ENCODE measurements at places on chromosomes 7 and 10.

DNA sequence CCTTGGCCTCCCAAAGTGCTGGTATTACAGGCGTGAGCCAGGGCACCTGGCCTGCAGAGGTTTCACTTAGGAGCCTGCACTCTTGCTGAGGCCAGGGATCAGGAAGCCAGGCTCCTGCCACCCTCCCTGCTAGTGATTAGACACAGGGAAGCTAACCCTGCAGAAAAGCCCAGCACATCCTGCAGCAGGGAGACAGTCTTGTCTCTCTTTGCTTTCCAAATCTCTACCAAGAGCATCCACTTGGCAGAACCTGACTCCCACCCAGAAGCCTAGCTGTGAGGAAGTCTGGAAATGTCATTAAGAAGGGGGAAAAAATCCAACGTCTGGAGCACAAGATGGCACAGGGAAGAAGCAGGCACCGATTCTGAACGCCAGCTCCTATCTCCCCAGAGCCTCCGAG lies 8.0 kb upstream of the FAM171A1 start:
- no peak for DNase-seq

DNA sequence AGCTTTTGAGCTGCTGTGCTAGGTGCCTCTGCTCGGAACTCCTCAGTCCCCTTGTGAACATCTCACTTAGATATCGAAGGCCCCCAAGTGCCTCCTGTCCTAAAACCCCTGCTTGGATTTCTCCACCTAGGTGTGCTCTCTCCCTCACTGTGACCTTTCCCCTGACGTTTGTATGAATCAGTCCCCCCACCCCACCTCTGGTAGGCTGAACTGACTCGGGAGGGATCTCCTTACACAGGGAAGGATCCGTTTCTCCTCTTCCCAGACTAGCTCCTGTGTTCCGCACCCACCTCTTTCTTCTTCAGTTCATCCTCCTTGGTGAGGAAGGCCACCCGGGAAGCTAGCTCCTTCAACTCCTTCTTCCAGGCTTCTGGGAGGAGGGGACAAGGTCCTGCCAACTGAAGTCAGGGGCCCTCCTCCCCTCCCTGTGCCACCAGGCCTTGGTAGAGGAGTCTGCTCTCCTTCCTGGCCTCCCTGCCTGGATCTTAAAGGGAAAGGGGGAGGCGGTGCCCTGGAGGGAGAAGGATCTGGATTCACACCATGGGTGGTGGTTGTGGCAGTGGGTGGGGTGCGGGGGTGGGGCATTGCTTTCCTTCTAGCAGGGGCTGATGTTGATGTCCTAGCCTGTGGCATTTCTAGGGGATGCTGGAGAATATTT lies 6.8 kb downstream of the TBATA start:
- DNase-seq: no peak

GRCh38 chr7:22413211-22413610 lies 56.3 kb upstream of the RAPGEF5 start:
- no peak for DNase-seq

GRCh38 chr10:125419146-125419545 lies 258.8 kb upstream of the CTBP2 start:
- DNase-seq: no peak

- no peak for DNase-seq
Observed at GRCh38 chr7:56023500-56023899, 27.7 kb downstream of the PSPH start.

DNA sequence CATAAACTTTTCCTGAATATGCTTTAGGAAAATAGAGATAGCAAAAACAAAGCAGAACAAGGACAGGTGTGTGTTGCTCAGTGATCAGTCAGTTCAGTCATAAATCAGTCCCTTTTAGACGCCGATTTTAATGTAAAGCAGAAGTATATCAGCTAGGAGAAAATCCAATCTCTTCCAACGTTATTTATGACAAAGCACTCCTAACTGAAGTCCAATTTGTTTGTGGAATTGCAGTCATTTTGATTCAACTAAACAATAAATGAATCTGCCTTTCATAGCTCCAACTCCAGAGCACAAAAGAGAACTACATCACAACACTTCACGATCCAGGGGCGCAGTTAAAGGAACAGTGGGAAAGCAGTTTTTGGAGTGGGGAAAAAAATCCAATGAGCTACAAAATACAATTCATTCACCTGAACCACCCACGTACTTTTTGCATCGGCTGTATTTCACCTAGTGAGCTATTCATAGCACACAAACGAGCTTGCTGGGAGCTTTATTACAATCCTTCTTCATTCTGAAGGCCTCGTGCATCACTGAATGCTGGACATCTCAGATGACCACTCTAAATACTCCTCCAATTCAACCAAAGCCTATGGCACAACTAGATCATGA lies 151.3 kb downstream of the LRRN3 start:
- DNase-seq: no peak

- DNase-seq: no peak
Observed at GRCh38 chr7:37832194-37832593, 16.2 kb upstream of the NME8 start.

GRCh38 chr10:131041441-131041840 lies 270.1 kb downstream of the TCERG1L start:
- DNase-seq: no peak

- DNase-seq: no peak
Observed at GRCh38 chr10:85458324-85458723, 908.3 kb downstream of the GRID1 start.

- DNase-seq: no peak
Observed at GRCh38 chr7:45021604-45022296, 21.7 kb downstream of the CCM2 start.

DNA sequence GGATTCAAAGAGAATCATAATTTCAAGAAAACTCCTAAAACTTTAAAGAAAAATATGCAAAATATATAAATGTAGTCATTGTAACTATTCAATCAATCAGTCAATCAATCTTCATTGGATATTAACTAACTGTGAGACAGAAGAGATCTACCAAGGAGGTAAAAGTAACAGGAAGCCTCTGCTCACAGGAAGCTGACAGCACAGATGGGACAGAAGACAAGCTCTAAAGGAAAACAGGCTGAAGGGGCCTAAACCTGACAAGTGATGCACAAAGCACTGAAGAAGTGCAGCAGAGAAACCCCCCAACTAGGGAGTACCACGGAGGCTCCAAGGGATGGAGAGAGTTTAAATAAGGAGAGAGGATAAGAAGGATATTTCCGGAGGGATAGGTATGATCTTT lies 173.0 kb downstream of the SKAP2 start:
- DNase-seq: no peak

DNA sequence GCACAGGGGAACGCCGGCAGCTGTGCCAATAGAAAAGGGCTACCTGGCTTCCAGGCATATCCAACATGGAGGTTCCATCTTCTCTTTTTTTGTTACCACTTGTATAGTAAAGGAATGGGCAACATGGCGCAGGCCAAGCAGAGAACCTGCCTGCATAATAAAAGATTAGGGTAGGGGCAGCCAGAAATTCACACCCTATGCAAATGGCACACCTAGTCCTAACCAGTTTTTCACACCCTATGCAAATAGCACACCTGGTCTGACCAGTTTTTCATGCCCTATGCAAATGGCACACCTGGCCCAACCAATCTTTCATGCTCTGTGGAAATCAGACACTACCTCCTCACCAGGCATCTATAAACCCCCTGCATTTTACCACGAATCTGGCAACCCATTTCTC lies 369.5 kb downstream of the IPMK start:
- no peak for DNase-seq
